ENCODE measurements at places on chromosomes 11 and 22.

DNA sequence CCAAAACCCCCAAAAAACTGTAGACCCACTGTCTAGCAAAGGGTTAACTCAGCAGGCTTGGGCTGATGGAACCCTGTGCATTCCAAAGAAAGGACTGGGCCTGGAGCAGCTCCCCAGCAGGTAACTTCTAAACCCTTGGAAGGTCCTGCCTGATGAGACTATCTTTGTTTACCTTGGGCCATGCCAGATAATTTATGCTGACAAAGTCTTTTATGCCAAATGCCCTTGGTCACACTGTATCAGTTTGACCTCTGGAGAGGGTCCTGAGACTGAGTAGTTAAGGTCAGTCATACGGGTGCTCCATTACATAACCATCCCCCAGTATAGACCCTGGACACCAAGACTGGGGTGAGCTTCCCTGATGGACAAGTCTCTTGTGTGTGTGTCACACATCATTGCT is 21.9 kb upstream of the DNAL4 start:
- no peak for DNase-seq

DNA sequence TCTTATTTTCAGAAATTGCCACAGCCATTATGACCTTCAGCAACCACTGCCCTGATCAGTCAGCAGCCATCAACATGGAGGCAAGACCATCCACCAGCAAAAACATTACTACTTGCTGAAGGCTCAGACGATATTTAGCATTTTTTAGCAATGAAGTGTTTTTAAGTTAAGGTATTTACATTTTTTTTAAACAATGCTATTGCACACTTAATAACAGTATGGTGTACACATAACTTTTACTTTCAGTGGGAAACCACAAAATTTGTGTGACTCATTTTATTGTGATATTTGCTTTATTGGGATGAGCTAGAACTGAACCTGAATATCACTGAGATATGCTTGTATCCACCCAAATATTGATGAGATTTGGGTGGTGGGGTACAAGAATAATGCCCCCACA is 110.9 kb downstream of the TSPAN18 start:
- no peak for DNase-seq

DNA sequence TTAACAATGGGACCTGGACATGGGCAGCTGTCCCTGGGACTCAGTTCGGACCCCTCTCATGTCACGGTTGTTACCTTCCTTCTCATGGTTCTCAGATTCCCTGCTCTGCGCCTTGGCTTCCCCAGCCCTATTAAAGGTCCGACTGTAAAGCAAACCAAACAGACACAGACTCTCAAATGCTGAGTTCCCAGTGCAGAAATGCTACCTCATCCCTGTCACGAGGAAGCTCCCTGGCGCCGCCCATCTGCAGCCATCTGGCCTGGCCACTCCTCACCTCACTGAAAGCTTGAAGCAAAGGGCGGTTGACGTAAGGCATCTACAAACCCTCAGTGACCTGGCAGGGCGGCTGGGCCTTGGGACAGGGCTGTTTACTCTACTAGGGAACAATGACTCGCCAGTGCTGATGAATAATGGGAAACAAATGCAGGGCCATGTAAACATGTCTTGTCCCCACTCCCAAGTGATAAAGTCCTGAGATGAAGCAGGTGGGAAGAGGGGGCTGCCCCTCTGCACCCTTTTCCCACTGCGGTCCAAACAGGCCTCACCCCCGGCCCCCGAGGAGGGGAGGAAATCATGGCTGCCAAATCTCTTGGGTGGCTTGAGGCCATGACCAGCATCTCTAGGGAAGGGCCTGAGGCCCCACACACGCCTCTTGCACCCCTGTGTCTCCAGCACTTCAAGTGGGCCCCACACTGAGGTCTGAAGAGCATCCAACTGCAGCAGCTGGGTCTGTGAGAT is 49.3 kb downstream of the SCUBE1 start:
- peak; percentile 34 for DNase-seq

- peak; percentile 77 for DNase-seq
Measured at GRCh38 chr11:57248780-57249383, 11.8 kb upstream of the APLNR start.

- no peak for DNase-seq
Measured at GRCh38 chr11:47188259-47188658, 2.0 kb upstream of the PACSIN3 start.

DNA sequence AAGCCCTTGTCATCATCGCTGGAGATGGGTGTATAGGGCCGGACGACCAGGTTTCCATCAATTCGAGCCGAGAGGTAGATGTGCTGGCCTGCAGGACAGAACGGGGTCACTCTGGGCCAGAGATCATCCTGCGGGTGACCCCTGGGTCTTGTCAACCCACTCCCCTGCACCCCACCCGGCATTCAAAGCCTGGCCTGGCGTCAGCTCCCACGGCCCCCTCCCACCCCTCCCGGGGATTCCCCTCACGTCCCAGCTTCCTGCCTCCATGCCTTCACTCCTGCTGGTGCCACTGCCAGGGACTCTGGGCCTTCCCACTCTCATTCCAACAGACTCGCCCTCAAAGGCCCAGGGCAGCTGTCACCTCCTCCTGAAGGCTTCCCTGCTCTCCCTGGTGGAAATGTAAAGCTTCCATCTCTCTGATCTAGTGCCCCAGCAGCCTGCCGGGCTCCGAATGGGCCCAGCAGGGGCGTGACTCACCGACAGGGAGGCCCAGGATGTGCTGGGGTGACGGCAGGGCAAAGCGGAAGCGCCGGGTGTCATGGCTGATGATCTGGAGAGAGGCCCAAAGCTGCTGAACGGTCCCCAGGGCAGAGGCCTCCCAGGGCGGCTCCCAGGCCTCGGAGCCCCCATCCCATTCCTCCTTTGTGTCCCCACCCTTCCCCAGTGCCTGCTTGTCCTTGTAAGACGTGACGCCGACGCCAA is 9.3 kb downstream of the ATP5MGL start:
- DNase-seq, result no peak

DNA sequence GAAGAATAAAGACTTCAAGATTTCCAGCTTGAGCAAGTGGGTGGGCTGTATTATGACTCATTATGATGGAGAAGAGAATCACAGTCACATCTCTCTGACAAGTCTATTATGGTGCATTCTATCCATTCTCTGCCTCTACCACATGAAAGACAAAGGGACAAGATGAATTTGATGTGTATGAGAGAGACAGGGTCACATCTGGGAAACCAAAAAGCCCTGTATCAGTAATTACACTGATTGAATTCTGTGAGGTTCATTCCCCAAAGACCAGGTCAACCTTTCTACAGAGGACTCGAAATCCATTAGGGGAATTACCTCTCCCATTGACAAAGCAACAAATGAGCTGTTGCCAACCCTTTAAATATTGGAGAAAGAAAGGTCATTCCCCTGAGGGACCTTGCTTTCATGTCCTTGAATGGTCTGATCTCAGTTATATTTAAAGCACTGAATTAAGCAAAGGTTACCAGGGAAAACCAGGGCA is 109.6 kb downstream of the USP35 start:
- no peak for DNase-seq

DNA sequence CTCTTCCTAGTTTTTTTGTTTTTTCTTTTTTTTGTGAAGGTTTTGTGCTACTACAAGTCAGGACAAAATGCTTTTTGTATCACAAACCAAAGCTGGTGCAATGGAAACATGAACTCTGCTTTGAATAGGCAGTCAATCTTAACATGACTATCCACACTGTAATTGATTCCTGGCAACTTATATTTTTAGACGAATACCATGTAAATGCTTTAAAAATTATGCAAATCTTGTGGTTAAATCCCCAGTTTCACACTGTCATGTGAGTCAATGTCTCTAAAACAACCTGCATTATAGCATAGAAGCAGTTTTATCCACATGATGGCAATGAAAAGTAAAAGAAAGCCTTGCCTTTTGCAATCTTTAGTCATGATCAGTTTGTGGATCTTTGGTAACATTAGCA is 8.9 kb downstream of the TRPC6 start:
- no peak for DNase-seq

DNA sequence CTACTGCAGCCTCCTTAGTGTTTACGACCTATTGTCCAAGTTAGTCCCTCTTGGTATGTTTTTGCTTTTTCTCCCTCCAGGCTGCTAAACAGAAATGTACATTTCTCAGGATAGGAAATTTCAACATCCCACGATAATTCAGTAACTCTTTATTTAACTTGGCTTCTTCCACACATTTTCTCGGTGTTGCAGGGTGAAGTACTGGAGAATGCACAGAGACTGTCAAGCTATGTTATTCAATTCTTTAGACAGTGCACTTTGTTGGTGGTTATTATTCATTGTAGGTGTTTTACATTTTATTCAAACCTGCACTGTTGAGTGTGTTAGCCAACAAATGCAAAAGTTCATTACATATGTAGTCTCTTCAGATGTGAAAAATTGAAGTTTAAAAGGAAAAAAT is 839.8 kb downstream of the LRRC4C start:
- no peak for DNase-seq

- DNase-seq, result no peak
Measured at GRCh38 chr22:43158778-43159483, 7.6 kb downstream of the TSPO start.

DNA sequence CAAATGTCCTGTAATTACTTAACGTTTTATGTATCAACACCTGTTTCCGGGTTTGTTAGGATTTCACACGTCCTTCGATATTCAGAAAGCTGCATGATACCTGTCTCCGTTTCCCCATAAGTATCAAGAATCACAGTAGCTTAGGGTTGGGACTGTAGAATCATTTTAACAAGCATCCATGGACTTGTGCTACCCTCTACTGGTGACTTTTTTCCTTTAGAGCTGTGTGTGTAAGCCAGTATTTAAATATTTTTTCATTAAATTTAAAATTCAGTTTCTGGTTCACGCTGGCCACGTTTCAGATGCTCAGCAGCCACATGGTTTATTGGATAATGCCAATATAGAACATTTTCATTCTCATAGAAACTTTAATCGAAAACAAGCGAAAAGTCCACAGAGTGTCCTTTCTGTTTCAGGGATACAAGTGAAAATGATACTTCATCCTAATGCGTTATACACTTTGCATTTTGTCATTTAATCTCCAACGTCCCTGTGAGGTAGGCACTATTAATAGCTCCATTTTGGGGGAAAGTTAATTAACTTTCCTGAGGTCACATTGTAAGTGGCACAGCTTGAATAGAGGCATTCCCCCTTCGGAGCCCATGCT is 61.5 kb upstream of the SLC25A18 start:
- DNase-seq, result peak; percentile 80

GRCh38 chr11:119992171-119993051 is 145.5 kb downstream of the TRIM29 start:
- no peak for DNase-seq

DNA sequence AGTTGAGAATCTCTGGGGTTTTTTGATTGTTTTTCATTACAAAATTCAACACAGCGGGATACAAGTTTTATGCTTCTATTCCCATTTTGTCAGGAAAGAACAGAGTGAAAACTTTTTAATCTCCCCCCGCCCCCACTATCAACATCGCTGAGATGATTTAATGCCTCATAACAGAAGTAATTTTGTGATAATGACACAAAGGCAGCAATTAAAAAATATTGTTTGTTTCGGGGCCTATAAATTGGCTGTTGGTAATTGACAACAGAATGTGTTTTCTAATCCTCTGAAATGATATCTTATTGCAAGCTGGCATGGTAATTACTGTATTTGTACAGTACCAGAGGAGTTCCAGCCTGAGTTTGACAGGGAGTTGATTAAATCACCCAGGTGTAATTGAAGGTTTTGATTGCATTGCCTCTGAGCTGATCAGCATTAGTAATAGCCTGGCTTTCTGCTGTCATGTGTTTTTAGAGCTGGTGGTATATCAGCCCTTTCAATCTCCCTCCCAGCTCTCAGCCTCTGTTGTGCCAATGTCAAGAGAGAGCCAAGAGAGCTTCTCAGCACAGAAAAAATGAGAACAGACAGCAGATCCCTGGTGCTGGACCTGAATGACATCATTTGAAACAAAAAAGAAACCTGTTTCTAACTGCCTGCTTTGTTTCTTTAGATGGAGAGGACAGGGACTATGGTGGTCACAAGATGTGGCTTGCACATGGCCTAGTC is 265.1 kb downstream of the FAM76B start:
- DNase-seq, result no peak

- no peak for DNase-seq
Measured at GRCh38 chr11:107014871-107015270, 3.4 kb downstream of the GUCY1A2 start.

DNA sequence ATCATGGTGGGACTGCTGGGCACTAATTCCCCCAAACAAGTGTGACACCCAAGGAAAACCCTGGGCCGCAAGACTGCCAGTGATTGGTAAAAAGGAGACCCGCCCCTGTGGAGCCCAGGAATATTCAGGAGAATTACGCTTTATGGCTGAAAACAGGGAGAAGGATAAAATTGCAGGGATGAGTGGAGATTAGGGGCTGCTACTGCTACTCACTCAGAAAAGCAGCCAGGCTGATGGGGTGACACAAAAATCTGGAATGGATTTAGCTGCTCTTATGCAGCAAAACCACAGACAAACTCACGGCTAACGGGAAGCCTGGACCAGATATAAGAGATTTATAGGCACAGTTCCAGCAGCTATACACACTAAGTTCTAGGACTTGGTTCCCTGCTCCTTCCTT is 4.4 kb upstream of the FBXO3 start:
- peak; percentile 50 for DNase-seq

DNA sequence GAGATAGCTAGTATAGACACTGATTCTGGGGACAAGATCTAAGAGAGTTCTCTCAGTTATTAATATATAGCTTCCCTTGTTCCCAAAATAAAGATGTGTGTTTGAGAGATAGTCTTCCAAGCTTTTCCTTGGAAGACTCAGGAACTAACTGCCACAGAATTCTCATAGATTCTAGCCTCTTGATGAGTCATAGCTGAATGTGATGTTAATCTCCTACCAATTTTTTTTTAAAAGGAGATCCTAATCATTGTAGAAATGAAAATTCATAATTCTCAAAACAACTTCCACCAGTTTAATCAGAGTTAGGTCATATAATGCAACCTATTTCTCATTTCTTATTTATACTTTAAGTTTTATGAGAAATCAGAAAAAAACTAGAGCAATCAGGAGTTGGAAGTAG is 148.8 kb downstream of the JRKL start:
- no peak for DNase-seq

DNA sequence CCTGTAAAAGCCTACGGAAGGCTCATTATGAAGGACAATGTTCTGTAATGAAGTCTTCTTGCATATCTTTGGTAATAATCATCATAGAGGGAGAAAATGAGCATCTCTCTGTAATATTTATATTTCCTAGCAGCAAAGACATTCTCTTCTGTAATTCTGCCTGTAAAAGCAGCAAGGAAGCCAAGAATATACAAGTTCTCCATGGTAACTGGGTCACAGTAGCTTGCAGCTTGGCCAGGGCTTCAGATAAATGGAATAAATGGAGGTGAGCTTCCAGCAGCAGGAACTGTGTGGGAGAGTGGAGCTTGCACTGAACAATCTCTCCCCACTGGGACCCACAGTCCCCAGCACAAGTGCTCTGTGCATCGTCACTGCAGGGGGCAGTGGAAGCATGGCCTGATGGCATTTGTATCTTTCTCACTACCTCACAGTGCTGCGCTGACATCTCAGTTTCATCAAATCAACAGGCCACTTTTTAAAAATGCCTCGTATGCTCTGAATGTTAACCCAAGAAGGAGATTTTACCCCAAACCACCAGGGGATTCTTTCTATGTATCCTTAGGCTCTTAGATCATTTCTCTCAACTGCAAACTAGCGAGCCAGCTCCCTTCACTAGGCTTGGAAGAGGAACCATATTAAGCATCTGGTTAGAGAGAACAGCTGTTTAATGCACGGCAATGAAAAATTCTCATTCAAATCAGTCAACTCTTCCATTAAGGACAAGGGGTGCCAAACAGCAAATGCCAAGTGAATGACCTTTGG is 1059.7 kb downstream of the OPCML start:
- DNase-seq, result no peak

- no peak for DNase-seq
Measured at GRCh38 chr11:131353766-131354165, 16.6 kb upstream of the NTM start.

GRCh38 chr11:86174101-86175046 is 70.2 kb upstream of the EED start:
- DNase-seq, result peak; percentile 91

Measured in hematopoietic multipotent progenitor cell treated with erythropoietin and hydrocortisone succinate and interleukin-3 and kit ligand, for 4 days (in vitro differentiated cells).